Kidney glomerular epithelial cell (primary cell): ENCODE measurements at places on chromosomes 13 and 19.

GRCh38 chr13:77781808-77782207 lies 84.3 kb downstream of the SLAIN1 start:
- no peak for DNase-seq

DNA sequence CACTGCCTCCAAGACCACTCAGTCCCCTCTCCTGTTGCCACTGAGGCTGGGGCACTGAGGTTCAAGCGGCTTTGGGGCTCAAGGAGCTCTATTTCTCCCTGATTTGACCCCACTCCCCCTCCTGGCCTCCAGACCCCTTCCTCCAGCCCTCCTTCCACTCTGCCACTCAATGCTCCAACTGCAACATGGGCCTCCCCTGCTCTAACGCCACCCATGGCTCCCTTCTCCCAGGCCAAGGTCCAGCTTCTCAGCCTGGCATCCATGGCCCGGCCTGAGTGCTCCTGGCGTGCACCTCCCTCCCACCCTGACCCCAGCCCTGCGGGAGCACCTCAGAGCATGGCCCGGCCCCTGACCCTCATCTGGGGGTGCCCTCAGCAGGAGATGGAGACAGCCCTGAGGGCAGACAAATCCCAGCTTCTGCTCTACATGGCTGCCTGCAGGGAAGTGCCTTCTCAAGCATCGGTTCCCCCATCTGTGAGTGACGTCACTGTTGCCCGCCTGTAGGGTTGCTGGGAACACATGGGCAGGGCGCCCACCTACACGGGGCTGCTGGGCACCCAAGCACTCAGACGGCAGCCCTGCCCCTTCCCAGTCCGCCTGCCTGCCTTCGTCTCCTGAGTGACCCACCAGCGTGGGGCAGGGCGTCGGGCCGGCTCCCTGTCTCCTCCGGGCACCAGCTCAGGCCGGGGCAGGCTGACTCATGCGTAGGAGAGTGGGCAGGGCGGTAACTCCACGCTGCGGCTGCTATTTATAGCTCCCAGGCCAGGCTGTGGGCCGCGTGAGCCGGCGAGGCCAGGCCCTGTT lies 1.6 kb upstream of the DIRAS1 start:
- DNase-seq: peak; percentile 87

DNA sequence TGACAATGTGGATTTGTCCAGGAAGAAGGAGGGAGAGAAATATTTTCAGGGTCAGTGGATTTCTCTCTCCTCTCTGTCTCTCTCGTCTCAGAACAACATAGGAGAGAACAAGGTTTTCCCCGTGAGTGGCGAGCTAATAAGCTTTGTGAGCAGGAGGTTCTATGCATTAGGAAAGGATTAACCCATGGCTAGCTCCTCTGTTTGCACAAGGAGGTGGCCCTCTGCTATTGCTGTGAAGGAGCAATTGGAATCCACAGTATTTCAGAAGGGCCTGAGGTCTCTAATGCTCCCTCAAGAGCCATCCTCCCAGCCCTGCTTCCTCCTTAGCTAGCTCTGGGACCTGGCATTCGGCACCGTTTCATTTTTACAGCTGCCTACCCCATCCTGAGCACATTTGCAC lies 288.9 kb upstream of the MAB21L1 start:
- no peak for DNase-seq

DNA sequence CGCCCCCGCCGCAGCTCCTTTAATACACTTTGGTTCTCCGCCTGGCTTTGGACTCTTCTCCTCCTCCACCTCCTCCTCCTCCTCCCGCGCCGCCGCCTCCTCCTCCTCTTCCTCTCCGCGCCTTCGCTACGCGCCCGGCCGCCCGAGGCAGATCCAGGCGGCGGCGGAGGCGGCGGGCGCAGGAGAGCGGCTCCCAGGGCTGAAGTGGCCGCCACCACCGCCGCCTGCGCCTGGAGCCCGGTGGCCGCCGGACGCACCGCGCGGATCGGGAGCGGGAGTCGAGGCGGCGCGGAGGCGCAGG lies at the start of gene ZIC2:
TSS of gene ZIC2 (plus strand) at position 50 of the 301 bp plus-strand sequence. CDS start 281 bp downstream, outside the sequence.
- DNase-seq: no peak

DNA sequence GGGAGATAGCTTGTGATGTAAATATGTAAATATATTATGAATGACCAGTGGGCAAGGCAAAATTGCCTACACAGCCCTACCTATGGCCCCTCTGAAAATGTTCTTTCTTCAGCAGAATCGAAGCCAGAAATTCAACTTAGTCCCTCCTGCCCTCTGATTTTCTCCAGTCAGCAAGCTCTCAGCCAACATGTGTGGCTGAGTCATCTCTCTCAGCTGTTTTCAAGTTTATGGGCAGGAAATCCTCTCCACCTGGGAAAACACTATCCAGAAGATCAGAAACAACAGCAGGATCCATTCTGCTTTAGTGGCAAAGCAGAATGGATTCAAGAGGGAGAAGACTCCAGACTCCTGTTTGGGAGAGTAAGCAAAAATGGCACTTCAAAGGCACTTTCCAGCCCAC lies 8.9 kb upstream of the ZNF527 start:
- DNase-seq: no peak

DNA sequence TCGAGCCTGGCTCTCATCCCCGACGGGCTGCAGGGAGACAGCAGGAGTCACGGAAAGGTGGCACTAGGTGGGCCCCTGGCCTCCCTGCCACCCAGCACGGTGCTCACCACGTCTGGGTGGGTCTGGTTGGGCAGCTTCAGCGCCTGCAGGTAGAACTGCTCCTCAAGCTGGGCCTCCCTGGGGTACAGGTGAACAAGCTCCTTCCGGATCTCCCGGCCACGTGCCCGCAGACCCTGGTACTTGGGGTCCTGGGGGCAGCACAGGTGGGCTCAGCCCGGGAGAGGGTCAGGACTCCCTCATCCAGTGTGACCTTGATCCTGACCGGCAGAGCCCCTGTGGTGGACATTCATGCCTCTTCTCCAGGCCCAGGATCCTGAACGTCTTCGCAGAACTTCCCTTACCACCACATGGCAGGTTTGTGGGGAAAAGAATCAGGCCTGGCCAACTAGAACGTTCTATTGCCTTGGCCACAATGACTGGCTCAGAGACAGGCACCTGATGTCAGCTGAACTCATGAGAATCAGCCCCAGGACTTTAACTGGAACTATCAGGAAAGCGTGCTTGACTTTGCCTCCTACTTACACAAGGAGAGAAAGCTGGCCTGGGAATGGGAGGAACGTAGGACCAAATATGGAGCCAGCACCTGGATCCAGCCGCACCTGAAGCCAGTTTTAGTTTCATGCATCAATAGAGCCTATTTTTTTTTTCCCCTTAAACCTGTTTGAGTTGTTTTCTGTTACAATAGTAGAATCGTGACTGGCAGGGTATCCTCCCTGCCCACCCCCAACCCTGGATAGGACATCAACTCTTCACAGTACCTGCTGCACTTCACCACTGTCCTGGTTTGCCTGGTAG lies 8.9 kb downstream of the SARS2 start:
- DNase-seq: no peak

GRCh38 chr13:80666782-80667552 lies 326.0 kb upstream of the SPRY2 start:
- DNase-seq: no peak

- DNase-seq: no peak
Measured at GRCh38 chr19:44684892-44685863, 13.8 kb upstream of the CEACAM16 start.

DNA sequence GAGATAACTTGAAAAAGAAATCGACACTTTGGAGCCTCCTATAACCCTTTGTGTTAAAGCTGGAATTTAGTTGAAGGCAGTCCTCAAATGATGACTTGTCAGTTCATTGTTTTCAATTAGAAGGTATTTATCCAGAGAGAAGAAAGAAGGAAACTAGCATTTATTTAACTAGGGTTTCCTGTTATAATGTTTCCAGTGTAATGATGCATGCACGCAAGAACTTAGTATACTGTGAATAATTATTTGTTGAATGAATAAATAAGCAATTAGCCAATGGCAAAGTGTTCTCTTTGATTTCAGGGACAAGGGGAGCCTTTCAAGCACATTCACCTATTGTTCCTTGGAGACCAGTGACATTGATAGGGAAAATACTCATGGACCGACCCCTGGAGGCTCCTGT lies 307.4 kb downstream of the KLF5 start:
- no peak for DNase-seq

GRCh38 chr19:19458110-19458816 lies 52.8 kb downstream of the GATAD2A start:
- DNase-seq: no peak

DNA sequence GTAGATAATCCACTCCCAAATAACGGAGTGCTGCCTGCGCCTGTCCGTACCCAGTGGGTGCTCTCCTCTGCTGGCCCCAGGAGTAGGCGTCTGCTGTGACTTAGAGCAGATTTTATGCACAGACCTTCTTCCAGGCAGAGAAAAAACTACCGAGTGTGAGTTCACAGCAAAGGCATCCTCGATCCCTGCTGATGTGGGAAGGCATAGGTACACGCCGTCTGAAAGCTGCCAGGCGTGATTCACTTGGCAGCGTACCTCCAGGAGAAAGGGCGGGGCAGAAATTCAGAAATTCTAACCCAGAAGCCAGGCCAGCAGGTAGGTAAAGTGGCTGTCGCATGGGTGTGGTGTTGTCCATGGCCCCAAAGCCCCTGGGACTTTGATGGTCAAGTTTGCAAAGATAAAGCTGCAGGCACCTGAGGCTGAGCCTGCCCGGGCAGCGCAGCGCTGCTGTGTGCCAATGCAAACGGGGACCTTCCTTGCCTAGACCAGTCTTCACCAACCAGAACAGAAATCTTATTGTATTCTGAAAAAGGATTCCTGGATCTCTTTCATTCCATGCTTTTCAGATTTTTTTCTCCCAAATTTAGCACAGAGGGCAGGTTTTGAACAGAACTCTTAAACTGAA lies 36.3 kb downstream of the COL4A2 start:
- no peak for DNase-seq

DNA sequence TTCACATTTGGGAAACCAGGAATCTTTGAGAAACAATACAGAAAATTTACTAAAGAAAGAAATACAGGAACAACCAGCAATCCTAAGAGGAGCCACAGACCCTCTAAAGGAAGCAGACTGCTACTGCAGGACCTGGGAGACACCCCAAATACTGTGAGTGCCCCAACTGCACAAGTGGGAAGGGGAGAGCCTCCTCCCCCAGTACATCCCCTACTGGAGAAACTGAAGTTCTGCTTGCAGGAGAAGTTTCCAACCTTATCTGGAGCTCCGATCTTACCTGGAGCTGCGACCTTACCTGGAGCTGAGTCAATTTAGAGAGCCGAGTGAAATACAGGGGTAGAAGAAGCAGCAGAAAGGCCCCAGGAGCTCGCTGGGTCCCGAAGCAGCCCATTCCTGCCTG lies 236.4 kb upstream of the SPRY2 start:
- no peak for DNase-seq

DNA sequence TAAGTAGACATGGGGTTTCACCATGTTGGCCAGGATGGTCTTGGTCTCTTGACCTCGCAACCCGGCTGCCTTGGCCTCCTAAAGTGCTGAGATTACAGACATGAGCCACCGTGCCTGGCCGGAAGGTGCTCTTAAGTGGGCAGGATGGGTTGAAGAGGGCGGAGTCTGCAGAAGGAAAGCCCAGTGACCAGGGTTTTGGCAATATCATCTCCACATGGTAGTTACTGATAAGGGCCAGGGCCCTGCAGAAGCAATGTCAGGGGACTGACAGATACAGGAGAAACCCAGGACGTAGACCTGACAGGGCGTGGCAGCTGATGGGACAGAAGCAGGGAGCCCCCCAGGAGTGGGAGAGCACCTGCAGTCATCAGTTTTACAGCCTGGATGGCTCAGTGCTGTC lies 45.7 kb upstream of the RNF113B start:
- no peak for DNase-seq

DNA sequence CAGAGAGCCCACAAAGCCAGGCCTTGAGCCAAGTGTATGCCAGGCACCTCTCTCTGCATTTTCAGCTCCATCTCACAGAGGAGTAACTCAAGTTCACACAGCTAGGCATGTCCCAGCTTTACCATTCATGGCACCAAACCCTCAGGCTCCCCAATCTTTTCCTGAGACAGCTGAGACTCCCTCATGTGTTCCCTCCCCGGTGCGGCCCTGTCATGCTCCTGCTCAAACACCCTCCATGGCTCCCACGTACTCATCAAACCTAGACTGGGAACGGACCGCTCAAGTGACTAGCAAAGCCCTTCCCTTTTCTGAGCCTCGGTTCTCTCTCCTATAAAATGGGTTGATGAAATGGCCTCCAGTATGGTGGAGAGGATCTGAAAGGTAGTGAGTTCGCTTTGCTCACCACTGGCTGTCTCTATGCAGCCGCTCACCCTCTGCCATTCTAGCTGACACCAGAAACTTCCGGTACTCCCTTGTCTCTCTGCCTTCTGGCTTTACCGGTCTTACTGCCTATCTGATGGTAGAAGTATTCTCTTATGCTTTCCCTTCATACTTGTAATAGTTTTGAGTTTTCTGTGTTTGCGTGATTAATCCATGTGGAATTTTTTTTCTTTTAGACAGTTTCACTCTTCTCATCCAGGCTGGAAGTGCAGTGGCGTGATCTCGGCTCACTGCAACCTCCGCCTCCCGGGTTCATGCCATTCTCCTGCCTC lies 7.8 kb upstream of the SLC44A2 start:
- peak; percentile 51 for DNase-seq

DNA sequence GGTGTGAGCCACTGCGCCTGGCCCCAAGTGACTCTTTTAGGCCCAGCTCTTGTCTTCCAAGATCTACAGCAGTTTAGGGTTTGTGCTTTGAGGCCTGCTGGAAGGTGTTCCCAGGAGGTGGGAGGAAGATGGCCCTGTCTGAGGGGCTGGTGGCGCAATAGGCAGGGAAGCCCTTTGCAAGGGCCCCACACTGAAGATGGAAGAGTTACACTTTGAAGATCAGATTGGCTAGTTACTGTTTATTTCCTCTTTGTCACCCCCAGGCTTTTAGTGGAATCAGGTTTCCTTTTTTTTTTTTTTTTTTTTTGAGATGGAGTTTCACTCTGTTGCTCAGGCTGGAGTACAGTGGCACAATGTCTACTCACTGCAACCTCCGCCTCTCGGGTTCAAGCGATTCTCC lies 1.9 kb upstream of the RABAC1 start:
- no peak for DNase-seq

GRCh38 chr13:105778196-105778595 lies 757.3 kb downstream of the EFNB2 start:
- DNase-seq: no peak
